Mesenteric fat pad (tissue), 1 donor: ENCODE measurements at places on chromosomes 12 and 14.
A peak's percentile ranks its signal among the peaks of the same experiment; 100 is the strongest.

GRCh38 chr14:103220134-103220981, 97.1 kb downstream of the TNFAIP2 start:
- no peak for DNase-seq

DNA sequence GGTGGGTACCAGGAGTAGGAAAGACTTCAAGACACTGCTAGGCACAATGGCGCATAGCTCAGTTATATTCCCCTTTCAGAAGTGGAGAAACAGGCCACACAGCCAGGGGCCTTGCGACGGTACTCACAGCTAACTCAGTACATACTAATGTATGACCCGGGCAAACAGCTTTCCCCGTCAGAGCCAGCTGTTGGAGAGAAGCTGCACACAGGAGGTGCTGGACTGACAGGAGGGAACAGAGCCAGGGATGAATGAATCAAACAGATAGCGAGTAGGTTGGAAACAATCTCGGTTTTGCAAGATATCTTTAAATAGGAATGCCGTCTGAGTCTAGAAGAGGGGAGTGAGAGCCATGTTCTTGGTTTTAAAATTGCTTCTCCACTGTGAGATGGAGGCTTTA, 45.5 kb downstream of the PRIMA1 start:
- no peak for DNase-seq

DNA sequence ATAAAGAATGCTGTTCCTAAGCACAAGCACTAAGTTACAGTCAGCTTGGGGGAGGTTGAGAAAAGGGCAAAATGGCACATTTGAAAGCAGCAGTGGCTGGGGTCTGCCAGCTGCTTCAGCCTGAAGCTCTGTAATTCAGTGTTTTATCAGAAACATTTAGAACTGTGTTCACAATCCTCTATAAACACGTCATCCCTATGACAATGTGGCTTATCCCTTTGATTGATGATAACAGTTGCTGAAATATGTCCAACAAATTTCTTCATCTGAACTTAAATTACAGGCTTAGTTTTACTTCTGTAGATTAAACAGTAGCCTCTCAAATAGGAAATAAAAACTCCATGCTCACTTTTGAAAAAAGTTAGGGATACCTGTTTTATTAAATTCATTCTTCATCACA, 108.8 kb downstream of the VEZT start:
- DNase-seq = no peak

GRCh38 chr14:29928117-29928640, 532 bp upstream of the PRKD1 start:
- DNase-seq = no peak

DNA sequence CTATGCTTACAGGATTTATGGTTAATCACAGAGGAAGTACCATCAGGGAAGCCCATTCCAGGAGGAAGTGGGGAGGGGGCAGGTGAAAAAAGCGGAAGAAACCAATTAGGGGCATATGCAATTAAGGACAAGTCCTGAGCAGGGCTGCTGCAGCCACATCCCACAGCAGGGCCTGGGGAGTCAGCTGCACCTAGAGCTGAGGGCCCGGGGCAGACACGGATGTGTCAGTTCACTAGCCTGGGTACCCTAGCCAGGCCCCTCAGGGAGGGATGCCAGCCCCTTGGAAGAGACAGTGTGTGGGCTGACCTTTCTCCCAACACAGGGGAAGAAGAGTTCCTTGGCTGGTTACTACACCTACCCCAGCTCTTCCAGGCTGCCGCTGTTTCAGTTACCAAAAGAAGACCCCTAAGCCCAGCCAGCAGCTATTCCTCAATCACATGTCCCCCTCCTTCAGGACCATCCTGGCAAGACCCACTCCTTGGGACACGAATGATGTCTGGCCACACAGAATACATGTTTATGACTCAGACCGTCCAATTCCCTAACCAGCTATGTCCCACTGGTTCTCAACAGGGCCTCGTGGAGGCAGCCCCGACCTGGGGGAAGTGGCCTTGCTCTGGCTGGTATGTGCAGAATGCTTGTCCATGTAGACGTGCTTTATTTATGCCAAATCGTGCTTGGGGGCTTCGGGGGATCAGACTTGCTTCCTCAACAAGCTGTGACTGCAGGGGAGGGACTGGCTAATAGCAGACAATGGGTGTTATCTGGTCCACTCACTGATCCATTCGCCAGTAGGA, 133.7 kb upstream of the RTL1 start:
- peak; percentile 79 for DNase-seq

DNA sequence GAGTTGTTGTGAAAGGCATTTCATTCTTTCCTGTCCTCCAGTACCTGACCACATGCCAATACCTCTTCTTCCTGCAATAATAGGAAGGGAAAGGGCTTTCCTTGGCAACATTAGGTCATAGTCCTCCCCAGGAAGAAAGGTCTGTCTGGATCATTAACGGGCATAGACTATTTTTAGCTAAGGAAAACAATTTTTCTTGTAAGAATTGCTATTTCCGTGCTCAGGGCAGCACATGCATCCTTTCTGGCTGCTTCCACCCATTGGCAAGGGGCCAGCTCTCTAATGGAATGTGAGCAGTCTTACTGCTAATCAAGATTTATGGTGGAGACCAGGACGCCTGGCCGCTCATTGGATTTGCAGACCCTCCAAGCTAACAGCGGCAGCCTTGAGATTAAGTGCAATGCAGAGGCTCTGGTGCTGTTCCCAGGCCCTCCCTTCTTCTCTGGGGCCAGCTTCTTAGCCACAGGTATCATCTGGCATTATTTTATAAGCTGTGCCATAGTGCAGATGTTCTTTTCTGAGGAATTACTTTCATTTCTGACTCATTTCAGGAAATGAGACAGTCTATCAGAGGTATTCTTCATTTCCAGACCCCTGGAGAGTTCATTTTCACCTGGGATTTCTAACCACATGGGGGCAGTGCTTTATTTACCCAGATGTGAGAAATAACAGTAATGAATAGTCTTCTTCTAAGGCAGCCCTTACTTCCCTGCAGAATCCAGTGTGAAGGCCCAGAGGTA, 52.9 kb downstream of the ANO6 start:
- peak; percentile 91 for DNase-seq
